ENCODE measurements at places on chromosomes 12 and 14. TPM values are rescaled to one million over a fixed set of nuclear protein-coding genes. Genes with fewer than 3 reads are reported as not detected.

DNA sequence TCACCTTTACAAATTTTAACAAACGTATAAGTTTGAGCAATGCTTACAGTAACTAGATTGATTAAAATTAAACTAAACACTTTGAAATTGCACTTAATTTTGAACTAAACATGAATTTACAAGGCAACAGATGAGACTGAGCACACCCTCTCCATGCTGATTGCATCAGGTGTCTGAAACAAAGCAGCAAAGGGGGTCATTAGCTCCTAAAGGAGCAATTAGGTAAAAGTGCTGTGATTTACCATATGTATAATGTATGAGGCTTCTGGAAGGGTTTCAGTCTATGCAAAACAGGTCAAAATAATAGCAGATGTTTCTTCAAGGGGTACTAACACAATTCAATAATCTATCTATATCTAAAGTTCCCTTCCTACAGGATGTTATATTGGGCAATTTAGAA lies 98.8 kb upstream of the LMNTD1 start:
- H3K27ac ChIP-seq = no peak overlapping the region
- no peak overlapping the region for H3K4me3 ChIP-seq
- H3K36me3 ChIP-seq = no peaks in the 10 kb centered on the region
- no peak for DNase-seq
- H3K27me3 ChIP-seq = no peaks in the 10 kb centered on the region
- no peaks in the 10 kb centered on the region for H3K4me1 ChIP-seq

DNA sequence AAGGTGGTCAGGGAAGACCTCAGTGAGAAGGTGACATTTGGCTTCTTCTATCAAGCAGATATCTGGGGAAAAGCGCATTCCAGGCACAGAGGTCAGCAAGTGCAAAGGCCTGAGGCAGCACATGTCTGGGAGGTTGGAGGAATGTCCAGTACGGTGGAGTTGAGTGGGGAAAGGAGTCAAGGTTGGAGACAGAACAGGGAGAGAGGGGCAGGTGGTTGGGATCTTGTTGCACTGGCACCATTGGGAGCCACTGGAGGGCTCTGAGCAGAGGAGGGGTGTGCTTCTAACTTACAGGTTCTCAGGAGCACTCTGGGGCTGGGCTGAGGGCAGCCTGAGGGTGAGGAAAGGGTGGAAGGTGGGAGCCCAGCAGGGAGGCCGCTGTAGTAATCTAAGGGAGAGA lies 52.1 kb downstream of the EID3 start:
- no peak for DNase-seq
- H3K36me3 ChIP-seq = peaks cover 9% of the 10 kb centered on the region
- H3K27ac ChIP-seq = no peak overlapping the region
- no peaks in the 10 kb centered on the region for H3K4me1 ChIP-seq
- H3K4me3 ChIP-seq = no peak overlapping the region

The ISCU gene
- total RNA-seq = 42.3 TPM

DNA sequence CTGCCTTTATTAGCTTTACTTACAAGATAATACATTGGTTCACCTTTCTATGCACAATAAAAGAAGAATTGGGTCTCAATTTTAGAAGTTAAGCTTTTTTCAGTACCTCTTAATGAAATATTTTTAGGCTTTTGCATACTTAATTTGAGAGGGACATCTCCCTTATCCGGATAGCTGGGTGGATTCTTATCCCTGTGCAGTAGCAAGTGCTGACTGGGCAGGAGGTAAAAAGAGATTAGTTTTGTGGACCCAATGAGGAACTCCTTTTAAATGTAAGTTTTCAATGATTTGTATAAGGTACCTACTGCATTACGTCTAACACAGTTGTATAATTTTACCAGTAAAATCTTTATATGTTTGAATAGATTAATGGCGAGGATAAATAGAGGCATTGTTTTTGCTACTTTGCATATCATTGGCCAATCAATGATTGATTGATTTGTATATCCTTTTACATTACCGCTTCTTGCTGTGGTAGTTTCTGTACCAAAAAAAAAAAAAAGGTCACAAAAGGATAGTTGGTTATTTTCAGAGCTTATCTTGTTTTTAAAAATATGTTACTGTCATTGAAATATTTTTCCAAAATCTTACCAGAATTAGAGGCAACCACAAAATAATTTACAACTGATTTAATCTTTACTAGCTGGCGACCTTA lies 2.2 kb downstream of the CPSF6 start:
- H3K4me1 ChIP-seq = peaks cover 25% of the 10 kb centered on the region
- H3K27me3 ChIP-seq = no peaks in the 10 kb centered on the region
- no peak overlapping the region for H3K27ac ChIP-seq
- H3K4me3 ChIP-seq = no peak overlapping the region
- H3K36me3 ChIP-seq = no peaks in the 10 kb centered on the region

- H3K4me1 ChIP-seq = peaks cover 12% of the 10 kb centered on the region
- H3K36me3 ChIP-seq = no peaks in the 10 kb centered on the region
- no peaks in the 10 kb centered on the region for H3K27me3 ChIP-seq
- no peak overlapping the region for H3K27ac ChIP-seq
- H3K4me3 ChIP-seq = no peak overlapping the region
- DNase-seq = no peak
Observed at GRCh38 chr14:96108061-96108795, 69.1 kb downstream of the C14orf132 start.

The AQP2 gene
- total RNA-seq = not detected
